ENCODE measurements at places on chromosomes 6 and 20.
A peak's percentile ranks its signal among the peaks of the same experiment; 100 is the strongest.

DNA sequence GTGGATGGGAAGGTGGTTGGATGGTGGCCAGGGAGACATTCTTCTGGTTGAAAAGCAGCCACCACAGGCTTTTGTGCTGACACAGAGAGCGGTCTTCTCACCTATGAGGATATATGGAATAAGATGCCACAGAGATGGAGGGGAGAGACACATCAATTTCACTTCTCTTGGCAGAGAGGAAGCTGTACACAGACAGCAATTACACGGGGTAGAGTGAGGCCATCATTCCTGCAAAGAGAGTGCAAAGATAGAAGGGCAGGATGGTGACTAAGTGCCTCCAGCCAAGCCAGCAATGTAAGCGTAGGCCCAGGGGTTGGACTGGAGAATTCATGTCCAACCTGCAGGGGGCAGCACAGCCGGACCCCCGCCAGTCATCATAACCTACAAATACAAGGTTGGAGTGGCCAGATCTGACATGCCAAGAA, 56.4 kb downstream of the NRN1 start:
- DNase-seq: no peak

GRCh38 chr6:115276881-115277565, 783.7 kb downstream of the FRK start:
- DNase-seq: no peak

DNA sequence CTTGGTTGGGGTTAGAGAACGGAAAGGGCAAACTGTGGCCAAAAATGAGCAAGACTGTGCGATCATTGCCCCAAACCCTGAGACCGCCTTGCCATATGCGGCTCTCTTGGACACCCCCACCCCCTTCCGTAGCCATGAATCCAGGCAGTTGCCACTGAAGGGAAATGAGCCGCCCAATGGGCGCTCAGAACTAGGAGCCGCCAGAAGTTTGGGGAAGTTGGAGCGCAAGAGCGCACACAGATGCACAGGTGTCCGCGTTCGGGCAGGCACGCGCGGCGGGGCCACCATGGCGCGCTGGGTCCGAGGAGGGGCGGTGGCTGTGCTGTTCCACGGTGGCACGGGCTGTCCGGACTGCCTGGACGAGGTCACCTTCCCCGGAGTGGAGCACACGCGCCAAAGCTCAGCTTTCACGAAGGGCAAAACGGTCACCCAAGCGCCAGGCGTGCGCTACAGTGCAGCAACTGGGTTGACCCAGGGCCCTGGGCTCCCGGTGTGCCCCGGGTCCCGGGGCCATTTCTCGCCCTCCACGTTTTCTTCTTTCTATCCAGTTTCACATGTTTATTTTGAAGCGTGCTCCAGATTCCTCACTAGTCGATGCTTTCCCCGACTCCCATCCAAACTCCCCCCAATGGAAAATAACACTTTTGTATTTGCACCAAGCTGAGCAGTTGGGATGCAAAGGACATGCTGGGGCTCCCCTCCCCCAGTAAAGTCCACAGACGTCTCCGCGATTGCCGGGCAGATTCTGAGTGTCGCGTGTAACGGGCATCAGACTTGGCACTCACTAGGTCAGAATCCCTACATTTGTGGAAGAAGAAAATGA, 906 bp upstream of the PDE10A start:
- DNase-seq: no peak

- no peak for DNase-seq
These were observed 70.4 kb upstream of the CST7 start for GRCh38 chr20:24878657-24879056.

- no peak for DNase-seq
These were observed 39.0 kb downstream of the PYGB start for GRCh38 chr20:25286917-25287316.

GRCh38 chr6:125188594-125189203, 35.1 kb downstream of the TPD52L1 start:
- DNase-seq: no peak

- no peak for DNase-seq
These were observed 68.1 kb downstream of the LRRC1 start for GRCh38 chr6:53862662-53863462.

DNA sequence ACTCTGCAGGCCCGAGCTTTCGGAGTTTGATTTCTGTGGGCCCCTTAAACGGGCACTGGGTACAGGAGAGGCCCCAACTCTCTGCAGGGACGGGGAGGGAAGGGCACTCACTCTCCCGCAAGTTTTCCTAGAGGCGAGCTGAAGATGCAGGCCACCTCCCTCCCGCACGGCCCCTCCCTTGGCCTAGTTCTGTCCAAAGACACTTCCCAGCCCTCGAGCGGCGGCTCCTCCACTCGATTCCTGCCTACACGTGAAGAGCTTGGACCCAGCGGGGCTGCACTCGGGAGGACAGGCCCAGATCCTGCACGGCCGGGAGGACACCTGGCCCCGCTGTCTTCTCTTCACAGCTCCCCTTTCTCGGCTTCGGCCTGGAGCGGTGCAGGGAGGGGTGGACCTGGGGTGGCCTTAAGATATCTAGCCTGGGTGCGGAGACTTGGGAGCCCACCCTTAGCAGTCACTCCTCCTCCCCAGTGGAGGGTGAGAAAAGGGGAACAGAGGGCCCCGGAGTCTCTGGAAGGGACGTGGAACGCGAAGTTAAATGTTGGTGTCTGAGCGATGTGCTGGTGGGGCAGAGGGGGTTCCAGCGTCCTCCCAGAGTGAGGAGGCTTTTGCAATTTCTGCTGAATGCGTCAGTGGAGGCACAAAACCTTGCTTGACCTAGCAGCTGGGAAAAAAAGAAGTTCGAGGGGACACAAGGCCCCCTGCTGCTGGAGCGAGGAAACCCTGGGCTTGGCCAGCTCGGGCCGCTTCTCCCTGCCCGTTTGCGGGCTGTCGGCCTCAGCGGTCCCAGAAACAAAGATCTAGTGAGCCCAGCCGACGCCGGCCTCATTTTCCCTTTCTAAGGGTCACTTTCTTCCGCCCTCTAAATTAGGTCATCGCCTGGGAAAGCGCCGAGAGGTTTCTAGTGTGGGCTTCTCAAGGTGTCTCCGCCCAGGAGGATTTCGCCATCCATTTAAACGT, 4.9 kb downstream of the OLIG3 start:
- DNase-seq: no peak

DNA sequence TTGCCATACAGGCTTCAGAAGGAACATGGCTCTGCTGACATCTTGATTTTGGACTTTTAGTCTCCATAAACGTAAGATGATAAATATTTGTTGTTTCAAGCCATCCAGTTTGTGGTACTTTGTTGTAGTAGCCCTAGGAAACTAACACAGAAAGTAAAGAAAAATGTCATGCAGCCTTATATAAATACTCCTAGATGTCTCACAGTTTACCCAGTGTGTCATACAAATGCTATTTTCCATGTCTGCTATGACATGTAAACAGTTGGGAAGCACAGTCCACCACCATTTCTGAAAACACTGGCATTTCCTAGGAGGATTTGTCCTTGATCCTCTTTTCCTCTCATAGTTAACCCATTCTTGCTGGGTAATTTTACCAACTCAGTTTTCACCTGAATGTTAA, 30.6 kb upstream of the ME1 start:
- no peak for DNase-seq

GRCh38 chr6:83044091-83044768, 21.4 kb downstream of the UBE3D start:
- DNase-seq: no peak

GRCh38 chr20:49384437-49385434, 97.7 kb downstream of the KCNB1 start:
- DNase-seq: peak; percentile 54

DNA sequence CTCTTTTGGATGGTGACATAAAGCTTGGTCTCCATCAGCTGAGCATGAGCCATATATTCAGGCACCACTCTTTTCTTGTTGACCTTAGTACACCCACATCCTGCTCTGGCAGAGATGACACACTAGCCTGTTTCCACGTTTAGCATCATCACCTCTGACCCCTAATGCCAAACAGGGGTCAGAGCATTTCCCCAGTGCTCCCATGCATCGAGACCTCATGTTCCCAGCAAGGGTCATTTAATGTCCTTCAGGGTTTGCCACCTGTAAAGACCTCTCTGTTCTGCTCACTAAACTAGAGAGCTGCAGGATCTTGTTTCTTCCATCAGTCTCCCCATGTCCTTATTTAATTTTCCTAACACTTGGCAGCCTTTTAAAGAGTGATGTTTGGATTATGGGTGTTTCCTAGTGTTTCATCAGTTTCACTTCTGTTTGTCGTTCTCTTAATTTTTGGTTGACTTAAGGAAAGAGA, 97.5 kb downstream of the AIG1 start:
- DNase-seq: no peak

DNA sequence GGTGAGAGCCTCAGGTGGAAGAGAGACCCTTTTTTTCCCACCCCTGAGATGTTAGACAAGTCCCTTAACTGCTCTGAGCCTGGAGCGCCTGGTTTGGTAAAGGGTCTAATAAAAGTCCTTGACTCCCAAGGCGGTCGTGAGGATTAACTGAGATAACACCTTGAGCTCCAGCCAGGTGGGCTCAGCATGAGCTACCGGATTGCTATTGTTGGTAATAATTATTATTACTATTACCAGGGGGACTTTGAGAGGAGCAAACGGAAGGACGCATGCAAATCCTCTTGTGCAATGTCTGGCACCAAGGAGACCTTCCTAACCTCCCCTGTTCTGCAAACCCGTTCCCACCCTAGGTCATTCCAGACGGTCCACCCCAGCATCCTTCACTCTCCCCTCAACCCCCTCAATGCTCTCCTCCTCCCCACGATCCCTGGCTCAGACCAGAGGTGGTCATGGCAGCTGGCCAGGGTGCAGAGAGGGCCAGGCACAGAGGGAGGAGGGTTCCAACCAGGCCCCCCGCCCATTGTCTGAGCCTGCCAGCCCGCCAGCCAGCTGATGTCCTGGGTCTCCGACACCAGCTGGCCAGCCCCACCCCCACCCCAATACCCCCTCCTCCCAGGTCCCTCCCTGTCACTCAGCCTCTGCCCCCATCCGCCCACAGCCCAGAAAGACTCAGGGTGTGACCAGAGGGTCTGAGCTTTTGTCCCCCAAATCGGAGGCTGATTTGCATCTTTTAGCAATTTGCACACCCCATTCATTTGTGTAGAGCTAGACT, 14.3 kb upstream of the CBFA2T2 start:
- no peak for DNase-seq

DNA sequence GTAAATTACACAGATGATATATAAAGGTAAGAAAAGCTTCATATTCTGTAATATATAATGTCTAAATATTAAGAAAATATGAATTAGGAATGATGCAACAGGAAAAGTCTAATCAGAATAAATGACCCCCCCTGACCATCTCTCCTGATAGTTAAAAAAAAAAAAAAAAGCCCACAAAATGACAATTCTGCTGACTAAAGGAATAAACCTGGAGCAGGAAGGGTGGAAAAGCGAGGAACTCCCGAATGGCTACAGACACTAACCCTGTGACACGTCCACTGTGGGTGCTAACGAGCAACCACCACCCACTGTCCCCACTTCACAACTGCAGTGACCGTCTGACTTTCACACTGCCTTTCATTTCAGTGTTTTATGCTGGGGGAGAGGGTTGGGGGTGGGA, 67.6 kb upstream of the FOXQ1 start:
- DNase-seq: no peak

- no peak for DNase-seq
These were observed 29.4 kb upstream of the ASF1A start for GRCh38 chr6:118864341-118865099.

DNA sequence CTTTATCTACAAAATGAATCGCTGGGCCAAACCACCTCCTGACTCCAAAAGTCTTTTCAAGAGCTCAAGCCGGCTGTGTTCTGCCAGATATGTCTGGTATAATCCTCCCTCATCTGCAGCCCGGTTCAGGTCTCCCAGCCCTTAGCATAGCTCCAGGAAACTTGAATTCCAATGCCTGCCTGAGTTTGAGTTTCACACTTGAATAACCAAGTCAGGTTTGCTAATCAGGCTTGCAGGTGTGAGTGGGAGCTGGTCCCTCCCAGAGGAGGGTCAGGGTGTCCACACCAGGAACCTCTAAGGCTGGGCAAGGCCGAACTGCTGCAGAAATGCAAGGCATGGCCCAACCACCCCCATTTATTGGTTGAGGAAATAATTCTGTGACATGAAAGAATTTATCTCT, 96.6 kb downstream of the TMEM242 start:
- no peak for DNase-seq

- no peak for DNase-seq
These were observed 266.7 kb upstream of the SULF2 start for GRCh38 chr20:48051794-48052474.

GRCh38 chr6:121651420-121651819, 216.0 kb downstream of the GJA1 start:
- no peak for DNase-seq

DNA sequence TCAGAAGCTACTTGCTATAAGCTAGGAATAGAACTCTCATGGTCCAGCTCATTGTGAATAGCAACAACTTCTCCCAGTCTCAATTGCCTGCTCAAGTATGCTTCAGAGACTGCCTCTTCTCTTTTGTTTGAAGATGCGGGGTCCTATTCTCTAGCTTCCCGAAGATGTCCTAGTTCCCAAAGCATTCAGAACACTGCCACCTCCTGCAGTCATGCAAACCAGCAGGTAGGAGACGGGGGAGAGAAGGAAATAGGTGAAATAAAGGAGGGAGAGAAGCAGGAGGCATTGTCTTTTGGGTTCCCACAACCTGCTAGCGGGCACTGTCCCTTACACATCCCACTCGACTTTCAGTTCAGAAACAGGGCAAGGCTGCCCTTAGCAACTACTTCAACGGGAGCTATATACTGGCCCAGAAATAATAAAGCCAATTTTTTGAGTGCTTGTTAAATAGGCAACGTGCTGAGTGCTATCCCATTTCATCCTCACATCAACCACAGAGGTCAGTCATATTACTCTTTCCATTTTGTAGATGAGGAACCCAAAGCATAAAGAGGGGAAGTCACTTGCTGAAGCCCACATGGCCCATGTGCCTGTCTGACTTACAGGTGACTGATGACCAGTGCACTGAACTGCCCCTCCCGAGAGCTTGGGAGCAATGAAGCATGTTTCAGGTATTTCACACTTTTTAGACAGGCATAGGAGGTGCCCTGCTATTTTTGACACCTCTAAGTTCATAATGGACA, 61.9 kb upstream of the ATXN1 start:
- DNase-seq: no peak

GRCh38 chr6:5457983-5458683, 196.8 kb downstream of the FARS2 start:
- no peak for DNase-seq

DNA sequence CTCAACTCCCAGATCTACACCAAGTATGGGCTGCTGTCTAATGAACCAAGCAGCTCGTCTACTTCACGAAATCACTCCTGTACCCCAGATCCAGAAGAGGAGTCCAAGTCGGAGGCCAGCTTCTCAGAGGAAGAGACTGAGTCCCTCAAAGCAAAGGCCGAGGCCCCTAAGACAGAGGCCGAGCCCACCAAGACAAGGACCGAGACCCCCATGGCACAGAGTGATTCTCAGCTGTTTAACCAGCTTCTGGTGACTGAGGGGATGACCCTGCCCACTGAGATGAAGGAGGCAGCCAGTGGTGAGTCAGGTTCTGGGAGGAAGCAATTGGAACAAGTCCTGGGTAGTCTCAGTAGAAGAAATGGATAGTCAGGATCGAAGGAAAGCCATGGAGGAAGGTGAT, 5.8 kb downstream of the CUL9 start:
- no peak for DNase-seq

All from activated T-cell treated with anti-CD3 and anti-CD28 coated beads, Interleukin-2, amount 50 U/mL, for 1 hour (primary cell).